Kidney (tissue), 22 donors: ENCODE measurements at places on chromosomes 4 and X. TPM values are rescaled to one million over a fixed set of nuclear protein-coding genes. Genes with fewer than 3 reads are reported as not detected.

DNA sequence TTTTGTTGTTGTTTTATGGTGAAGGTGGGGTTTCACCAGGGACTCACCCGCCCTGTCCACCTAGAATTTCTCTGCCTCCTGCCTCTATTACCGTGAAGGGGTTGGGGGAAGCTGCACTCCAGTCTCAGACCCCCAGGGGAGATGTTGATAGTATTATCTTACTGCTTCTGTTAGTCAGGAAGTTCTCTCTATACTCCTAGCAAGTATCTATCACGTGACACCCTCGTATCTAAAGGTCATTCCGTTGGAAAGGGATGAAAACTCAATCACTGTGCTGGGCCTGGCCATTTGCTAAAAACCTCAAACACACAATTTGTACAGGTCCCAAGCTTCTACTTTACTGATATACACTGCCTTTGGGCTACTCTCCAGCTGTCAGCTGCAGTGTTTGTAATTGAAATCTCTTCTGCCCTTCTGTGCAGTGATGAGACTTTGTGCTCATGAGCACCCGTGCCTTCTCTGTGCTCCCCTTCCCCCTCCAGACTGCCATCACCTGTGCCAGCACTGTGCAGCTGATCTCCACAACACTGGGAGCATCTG is 188.5 kb upstream of the ANXA3 start:
- DNase-seq: no peak

DNA sequence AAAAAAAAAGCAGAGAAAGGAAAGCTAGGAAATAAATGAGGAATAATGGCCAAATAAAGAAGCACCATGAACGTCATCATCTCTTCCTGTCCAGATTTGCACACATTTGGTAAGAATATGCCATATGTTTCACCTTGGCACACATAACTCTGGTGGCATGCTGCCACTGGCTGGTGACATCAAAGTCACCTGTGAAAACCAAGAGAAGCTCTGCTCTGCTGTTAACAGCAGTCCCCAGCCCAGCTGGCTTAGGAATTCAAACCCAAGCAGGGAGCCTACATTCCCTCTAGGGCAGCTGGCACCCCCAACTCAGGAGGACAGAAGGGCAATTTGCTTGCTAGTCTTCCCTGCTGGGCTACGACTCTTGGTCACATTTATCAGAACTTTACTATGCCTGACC is 77.6 kb downstream of the RASL11B start:
- DNase-seq: no peak

GRCh38 chrX:64570204-64570603 is 175.0 kb upstream of the MTMR8 start:
- DNase-seq: no peak

- DNase-seq: no peak
Measured at GRCh38 chr4:184216515-184216914, 1.2 kb downstream of the ENPP6 start.

Gene PWWP3B
- total RNA-seq: 1.4 TPM

DNA sequence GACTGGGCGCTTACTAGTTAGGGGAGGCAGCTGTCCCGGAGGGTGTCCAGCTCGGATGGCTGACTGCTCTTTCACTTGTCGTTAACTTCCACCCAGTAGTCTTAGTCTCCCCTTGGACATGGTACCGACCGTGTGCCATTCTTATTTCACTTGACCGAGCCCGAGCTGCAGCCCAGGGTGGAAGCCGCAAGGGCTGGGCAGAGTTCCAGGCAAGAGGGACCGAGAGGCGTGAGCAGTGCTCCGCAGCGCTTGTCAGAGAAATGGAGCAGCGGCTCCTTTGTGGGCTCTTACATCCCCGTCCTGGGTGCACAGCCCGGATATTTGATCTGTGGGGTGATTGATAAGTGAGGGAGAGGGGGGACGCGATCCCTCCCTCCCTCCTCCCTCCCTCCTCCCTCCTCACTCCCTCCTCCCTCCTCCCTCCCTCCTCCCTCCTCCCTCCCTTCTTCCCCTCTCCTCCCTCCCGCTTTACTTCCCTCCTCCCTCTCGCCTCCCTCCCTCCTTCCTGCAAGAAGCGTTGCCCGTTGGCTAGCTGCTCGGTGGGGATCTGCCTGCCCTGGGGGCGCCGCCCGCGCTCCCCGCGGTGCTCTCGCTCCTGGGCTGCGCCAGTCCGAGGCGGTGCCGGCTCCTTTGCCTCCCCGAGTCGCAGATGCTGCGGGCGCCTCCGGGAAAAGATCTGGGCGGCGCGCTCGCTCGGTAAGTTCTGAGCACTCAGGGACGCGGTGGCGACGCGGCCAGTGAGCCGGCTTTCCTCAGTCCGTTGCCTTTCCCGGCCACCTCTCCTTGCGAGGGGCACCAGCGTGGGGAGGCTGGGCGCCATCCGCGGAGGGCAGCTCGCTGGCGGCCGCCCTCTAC is at the start of gene SLITRK2:
SLITRK2 (plus strand) TSS at position 499 of the 855 bp plus-strand sequence. CDS start 4,597 bp downstream, outside the sequence.
- DNase-seq: peak; percentile 29

Gene CHIC1
- 14.0 TPM for total RNA-seq

DNA sequence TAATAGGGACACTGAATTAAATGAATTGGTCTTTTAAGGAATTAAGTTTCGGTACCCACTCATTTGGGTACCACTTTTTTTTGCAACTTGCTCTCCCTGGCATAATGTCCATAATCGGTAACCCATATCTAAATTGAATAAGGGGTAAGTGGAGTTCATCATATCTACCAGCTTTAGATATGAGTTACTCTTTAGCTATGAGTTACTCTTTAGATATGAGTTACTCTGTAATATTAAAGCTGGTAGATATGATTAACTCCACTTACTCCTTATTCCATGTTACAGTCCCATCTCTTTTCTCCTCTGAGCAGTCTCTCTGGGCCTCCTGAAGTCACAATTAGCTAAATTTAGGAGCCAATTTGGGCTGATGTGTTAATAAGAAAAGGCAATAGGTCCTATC is 85.7 kb downstream of the TEX13C start:
- DNase-seq: no peak

DNA sequence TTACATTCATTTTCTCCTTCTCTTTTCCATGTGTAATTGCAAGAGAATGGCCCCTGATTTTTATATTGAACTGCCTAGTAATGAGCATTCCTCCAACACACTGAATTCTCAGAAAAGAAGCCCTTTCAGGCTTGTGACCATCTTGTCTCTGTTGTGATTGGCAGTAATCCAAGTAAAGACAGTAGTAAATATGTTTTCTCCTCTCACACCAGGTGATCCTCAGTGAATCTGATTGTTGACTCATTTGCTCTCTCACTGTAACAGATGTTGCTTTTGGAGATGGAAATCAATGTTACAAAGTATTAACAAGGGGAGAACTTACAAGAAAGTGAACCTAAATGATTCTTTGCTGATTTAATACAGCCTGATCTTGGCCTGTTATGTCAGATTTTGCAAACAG is 271.0 kb downstream of the AFF2 start:
- no peak for DNase-seq

Gene MAP7D2
- 0.76 TPM for total RNA-seq

Gene CLDN2
- 140 TPM for total RNA-seq

DNA sequence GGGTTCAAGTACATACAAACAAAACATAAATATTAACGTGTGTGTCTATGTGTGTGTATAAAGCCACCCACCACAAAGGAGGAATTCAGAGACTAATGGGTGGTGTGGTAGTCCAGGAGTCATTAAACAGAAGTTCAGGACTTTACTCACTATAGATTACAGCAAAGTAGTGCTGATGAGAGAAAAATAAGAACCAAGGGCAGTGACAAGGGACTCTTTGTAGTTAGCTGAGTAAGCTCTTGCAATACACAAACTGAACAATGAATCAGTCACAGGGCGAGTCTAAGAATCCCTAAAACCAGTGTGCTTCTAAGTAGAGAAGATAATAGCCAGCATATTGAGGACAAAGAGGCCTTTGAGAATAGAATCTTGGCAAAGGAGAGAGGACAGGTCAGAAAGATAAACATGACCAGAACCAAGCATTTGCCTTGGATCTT is 232.4 kb downstream of the PPP3CA start:
- no peak for DNase-seq

- no peak for DNase-seq
Measured at GRCh38 chr4:177105536-177105935, 204.1 kb upstream of the NEIL3 start.

Gene FAT1
- 254 TPM for total RNA-seq

GRCh38 chr4:41044165-41044564 is 170.2 kb downstream of the APBB2 start:
- DNase-seq: no peak

GRCh38 chrX:19075754-19076153 is 46.5 kb downstream of the ADGRG2 start:
- DNase-seq: no peak

DNA sequence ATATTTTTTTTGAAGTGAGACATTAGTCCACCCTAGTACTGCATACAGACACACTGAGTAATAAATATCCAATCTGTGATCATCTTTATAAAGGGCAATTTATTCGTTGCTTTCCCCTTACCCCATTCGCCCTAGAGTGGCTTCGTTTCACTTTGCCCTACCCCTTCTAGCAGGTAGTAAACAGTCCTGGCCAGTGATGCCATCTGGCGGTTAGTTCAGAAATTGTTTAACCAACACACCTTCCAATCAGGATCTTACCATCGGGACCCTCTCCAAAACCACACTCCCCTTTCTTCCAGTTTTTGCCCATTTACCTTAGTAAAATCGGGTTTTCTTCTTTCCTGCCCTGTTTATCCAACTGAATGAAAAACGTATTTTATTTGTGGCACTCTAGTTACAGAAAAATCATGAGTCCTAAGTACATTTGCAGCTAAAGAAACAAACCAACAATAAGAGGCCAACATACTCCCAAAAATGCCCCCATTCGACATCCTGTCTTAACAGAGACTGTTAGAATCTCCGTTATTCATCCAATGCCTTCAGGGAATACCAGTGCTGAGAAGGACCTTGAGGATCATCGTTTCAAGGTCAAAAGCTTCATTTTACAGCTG is 2.2 kb downstream of the PPA2 start:
- DNase-seq: peak; percentile 80

DNA sequence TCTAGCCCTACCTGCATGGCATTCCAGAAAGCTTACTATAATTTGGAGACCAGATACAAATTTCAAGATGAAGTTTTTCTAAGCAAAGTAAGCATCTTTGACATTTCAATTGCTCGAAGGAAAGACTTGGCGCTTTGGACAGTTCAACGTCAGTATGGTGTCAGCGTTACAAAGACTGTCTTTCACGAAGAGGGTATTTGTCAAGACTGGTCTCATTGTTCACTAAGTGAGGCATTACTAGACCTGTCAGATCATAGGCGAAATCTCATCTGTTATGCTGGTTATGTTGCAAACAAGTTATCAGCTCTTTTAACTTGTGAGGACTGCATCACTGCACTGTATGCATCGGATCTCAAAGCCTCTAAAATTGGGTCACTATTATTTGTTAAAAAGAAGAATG is 17.6 kb downstream of the THAP9 start:
- DNase-seq: no peak

DNA sequence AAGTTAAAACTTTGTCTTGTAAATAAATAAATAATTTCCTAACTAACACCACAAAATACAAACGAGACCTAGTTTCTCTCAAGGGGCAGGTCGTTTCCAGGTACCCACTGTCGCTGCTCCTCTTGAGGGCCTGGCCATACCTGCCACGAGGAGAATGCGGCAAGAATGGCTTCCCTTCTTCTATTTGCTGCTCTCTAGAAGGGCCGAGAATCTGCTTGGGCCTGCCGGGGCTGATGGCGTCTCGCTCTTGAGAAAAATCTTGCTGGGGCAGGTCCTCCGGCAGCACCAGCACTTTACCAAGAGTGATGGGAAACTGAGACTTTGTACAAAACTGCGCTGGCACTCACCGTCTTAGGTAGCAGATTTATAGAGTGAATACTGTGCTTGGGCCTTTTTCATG is 31.5 kb downstream of the CYLC1 start:
- no peak for DNase-seq

Gene ATOH1
- not detected for total RNA-seq

Gene SEC24B
- total RNA-seq: 32.4 TPM

Gene UGT2B15
- not detected for total RNA-seq

DNA sequence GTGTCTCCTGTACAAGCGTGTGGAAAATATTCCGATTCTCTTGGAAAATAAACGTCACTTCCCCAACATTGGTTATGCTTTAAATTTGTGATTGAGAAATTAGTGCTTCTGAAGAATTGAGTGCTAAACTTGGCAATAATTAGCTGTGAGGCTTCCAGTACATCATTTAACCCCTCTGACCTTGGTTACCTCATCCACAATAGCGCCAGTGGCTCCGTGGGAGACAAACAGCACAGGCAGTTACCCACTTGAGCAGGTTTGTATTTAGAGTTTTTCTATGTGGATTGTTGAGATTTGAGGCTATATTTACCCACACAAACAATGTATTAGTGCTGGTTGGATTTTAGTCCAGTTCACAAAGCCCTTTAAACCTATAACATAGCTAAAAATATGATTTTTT is 476.5 kb downstream of the NKX6-1 start:
- no peak for DNase-seq

Gene ZDHHC15
- 2.6 TPM for total RNA-seq

- DNase-seq: no peak
Measured at GRCh38 chr4:78320349-78320935, 231.1 kb upstream of the ANXA3 start.

DNA sequence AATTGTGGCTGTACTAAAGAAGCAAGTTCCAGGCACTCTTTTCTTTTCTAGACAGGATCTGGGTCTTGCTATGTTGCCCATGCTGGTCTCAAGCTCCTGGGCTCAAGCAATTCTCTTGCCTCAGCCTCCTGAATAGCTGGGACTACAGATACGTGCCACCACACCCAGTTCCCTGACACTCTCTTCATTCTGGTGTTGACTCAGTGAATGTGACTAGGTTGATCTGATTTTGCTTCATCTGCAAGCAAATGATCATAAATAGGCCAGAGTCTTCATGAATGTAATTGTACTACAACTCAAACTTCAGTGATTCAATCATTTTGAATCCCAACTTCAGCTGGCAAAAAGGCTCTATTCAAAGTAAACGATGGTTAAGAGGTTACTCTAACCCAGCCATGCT is 78.5 kb downstream of the APBB2 start:
- DNase-seq: no peak

Gene BRS3
- total RNA-seq: not detected

- no peak for DNase-seq
Measured at GRCh38 chrX:103861200-103861599, 29.1 kb upstream of the RAB9B start.

DNA sequence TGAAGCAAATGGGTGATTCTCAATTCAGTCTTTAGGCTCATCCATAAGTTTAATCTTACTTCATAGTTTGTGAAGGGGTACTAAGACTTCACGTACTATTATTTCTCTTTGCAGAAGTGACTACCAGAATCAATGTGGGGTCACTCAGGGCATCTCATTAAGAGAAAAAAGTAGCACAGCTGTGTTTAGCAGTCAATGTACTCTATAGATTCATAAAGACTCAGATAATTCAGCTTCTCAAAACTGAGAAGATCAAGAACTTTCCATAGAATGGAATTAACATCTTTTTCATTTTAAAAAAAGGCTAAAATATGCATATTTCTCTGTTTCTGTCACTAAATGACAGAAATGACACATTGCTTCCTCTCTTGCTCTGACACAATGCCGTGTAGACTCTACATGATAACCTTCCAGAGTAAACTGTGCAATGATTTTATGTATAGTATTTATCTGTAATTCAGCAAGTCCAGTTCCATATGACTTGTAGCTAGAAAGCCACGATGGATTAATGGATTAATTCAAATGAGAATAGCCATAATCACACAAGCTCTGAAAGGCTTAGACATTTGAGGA is 20.3 kb upstream of the LSM6 start:
- no peak for DNase-seq

GRCh38 chr4:141352909-141353525 is 132.3 kb downstream of the ZNF330 start:
- peak; percentile 49 for DNase-seq

GRCh38 chrX:9728261-9728660 is 37.4 kb downstream of the GPR143 start:
- no peak for DNase-seq

GRCh38 chr4:26931966-26932365 is 71.3 kb downstream of the STIM2 start:
- no peak for DNase-seq
